Placental pericyte (primary cell): ENCODE measurements at places on chromosomes 7 and 10. TPM values are rescaled to one million over a fixed set of nuclear protein-coding genes. Genes with fewer than 3 reads are reported as not detected.

TRIM50 gene
- not detected in 2 replicates for total RNA-seq

PDLIM1 gene
- total RNA-seq, result 37.9 and 105 TPM in 2 replicates

TWIST1 gene
- total RNA-seq, result 34.4 and 35.5 TPM in 2 replicates

CHRM2 gene
- 7.9 and 20.8 TPM in 2 replicates for total RNA-seq

PDCD11 gene
- total RNA-seq, result 44.2 and 62.6 TPM in 2 replicates

GPR22 gene
- total RNA-seq, result under 0.01 TPM in 1 of 2 replicates, not detected in the other

NUPR2 gene
- not detected in 2 replicates for total RNA-seq

CLRN3 gene
- not detected in 2 replicates for total RNA-seq
